ENCODE measurements at places on chromosomes 2 and 18. TPM values are rescaled to one million over a fixed set of nuclear protein-coding genes. Genes with fewer than 3 reads are reported as not detected.

PFN4 gene
- 0.17 TPM for total RNA-seq

ABCB11 gene
- not detected for total RNA-seq

SIGLEC15 gene
- total RNA-seq = 0.67 TPM

ECEL1 gene
- total RNA-seq = not detected

DNAJC5G gene
- total RNA-seq = not detected

TNP1 gene
- not detected for total RNA-seq

PGAP1 gene
- 2.5 TPM for total RNA-seq

RIT2 gene
- total RNA-seq = not detected

EML6 gene
- total RNA-seq = under 0.01 TPM

G6PC2 gene
- not detected for total RNA-seq

PLEKHM3 gene
- 6.1 TPM for total RNA-seq

SRD5A2 gene
- not detected for total RNA-seq

VIL1 gene
- not detected for total RNA-seq

C1GALT1C1L gene
- 1.0 TPM for total RNA-seq

GTF2A1L gene
- 0.45 TPM for total RNA-seq

BBS5 gene
- 4.6 TPM for total RNA-seq

GULP1 gene
- total RNA-seq = 27.9 TPM

ZBTB7C gene
- not detected for total RNA-seq
